ENCODE measurements at places on chromosomes 12 and 14. TPM values are rescaled to one million over a fixed set of nuclear protein-coding genes. Genes with fewer than 3 reads are reported as not detected.

- H3K4me3 ChIP-seq, result no peak overlapping the region
- no peaks in the 10 kb centered on the region for H3K27me3 ChIP-seq
- H3K36me3 ChIP-seq, result no peaks in the 10 kb centered on the region
- no peaks in the 10 kb centered on the region for H3K4me1 ChIP-seq
- DNase-seq, result no peak
Measured at GRCh38 chr12:32069071-32069470, 37.6 kb upstream of the BICD1 start.

Gene ESRRB
- 13.6 TPM for total RNA-seq

Gene TM9SF1
- total RNA-seq, result 40.2 TPM

DNA sequence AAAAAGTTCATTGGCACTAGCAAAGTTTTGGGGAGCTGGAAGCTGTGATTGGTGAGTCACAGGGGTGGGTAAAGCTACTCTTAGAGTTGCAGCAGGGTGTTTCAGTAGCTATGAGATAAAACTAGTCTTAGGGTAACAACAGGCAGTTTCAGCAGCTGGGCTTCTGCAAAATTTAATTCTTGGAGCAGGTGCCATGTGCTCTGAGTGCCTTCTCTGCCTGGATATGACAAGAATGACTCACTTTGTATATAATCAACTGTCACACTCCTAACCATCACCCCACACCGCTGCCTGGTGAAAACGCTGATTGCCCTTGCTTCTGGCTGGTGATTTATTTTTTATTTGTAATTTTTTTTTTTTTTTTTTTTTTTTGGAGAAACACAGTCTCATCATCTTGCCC is 10.5 kb upstream of the PLBD2 start:
- no peak overlapping the region for H3K4me3 ChIP-seq
- no peak overlapping the region for H3K27ac ChIP-seq
- no peak for DNase-seq
- H3K36me3 ChIP-seq, result no peaks in the 10 kb centered on the region
- no peaks in the 10 kb centered on the region for H3K27me3 ChIP-seq
- H3K4me1 ChIP-seq, result no peaks in the 10 kb centered on the region

Data from cardiac muscle cell (in vitro differentiated cells and primary cell).